ENCODE measurements at places on chromosomes 1 and 21.

DNA sequence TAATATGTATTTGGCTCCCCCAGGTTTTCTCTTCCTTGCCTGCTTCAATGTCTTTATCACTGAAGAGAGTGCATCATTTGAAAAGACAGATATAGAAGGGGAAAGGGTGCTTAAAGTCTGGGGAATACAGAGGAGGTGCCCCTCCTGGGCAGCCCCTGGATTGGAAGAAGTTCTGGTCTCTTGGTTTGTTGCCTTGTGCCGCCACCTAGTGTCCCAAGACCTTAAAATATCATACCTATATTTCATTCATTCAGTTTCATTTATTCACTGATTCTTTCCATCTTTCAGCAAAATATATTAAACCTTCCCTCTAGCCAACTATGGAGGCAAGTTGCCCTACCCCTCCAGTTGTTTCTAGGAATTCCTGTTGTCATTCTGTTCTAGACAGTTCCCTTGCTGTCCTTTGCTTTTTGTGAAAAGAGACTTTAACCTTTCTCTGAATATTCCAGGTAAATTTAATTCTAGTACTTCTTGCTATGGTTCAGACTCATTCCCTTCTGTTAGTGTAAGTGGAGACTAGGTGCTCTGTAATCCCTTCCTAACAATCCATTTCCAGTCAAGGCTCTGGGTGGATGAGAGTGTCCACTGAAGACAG, 56.1 kb downstream of the MEF2D start:
- no peak for DNase-seq

GRCh38 chr1:116825207-116825719, 71.0 kb downstream of the CD2 start:
- DNase-seq: no peak

GRCh38 chr1:83929184-83929583, 69.7 kb downstream of the TTLL7 start:
- DNase-seq: no peak

- DNase-seq: no peak
Observed at GRCh38 chr1:38538834-38539233, 320.7 kb downstream of the RRAGC start.

GRCh38 chr1:55374801-55375616, 159.8 kb upstream of the USP24 start:
- no peak for DNase-seq

DNA sequence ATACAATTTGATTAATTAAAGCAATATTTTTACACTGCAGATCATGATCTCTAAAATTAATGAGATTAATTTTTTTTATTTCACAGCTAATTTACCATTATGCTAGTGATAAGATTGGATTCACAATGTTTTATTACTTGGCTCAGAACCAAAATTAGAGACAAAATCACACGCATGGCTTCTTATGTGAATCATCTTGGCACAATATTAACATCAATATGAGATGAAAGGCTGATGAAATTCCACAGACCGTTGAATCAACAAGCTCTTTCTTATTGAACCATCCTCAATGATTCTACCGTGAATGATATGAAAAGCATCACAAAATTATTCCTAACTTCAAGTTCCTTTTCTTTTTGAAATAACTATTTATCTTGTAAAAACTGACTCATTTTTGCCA, 544.9 kb downstream of the KCNT2 start:
- no peak for DNase-seq

- no peak for DNase-seq
Observed at GRCh38 chr21:37631319-37632117, 264.9 kb downstream of the DYRK1A start.

GRCh38 chr1:159925719-159926078, 392 bp upstream of the TAGLN2 start:
- no peak for DNase-seq

GRCh38 chr1:69269491-69269890, 298.2 kb upstream of the LRRC7 start:
- no peak for DNase-seq

DNA sequence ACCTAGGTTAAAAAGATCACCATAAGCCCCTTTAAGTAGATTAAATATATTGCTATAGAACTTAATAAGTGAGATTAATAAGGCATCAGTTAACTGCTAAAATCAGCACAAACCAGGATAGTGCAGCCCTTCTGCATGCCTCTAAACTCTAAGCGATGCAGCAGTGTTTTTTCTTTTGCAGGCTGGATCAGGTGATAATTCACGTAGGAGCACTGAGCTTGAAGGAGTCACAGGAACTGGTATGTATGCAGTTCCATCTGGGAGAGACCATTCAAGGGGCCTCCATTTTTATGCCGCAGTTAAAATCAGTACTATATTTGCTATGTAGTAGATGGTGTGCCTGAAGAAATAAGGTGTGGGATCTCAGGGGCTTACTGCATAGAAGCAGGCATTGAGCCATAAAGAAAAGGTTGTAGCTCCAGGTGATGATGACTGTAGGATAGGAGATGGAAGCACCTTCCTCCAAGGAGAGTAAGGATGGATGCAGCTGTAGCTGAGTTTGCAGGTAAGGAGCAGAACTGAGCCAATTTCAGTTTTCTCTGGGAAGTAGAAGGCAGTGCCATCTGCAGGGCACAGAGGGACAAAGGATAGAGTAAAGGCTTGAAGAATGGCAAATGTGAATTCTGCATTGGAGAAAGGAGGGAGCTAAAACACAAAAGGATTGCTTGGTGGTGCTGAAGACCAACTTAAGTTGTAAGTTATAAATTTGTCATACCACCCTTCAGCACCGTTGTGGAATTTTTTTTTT, 22.6 kb downstream of the NPL start:
- no peak for DNase-seq

DNA sequence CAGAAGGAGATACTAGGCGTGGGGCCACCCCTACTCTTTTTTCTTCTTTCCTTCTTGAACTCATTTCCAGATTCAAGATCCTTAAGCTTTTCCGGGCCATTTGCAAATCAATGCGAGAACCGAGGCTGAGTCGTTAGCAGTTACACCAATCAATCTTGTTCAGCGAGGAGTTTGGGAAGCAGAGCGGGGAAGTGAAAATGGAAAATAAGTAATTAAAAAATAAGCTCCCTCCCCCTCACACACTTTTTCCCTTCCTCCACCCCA, 1.7 kb upstream of the NEGR1 start:
- no peak for DNase-seq

DNA sequence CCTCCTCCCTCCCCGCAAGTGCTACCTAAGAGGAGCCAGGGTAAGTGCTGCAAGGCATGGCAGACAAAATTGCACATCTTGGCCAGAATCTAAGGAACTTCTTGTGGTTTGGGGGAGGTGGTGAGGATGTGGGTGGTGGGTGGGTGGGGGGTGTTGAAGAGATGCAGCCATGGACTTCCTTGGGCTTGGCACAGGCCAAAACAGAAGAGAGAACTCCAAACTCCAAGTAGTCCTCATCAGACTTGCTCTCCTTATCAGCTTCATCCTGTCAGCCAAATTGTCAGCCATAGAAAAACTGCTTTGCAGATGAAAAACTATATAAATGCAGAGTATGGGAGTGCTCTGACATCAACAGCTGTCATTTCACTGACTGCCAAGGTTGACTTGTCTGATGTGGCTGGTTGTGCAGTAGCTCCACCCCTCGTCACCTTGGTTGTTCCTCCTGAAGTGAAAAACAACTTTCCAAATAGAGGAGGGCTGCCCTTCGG, 7.1 kb downstream of the AMIGO1 start:
- peak; percentile 30 for DNase-seq

DNA sequence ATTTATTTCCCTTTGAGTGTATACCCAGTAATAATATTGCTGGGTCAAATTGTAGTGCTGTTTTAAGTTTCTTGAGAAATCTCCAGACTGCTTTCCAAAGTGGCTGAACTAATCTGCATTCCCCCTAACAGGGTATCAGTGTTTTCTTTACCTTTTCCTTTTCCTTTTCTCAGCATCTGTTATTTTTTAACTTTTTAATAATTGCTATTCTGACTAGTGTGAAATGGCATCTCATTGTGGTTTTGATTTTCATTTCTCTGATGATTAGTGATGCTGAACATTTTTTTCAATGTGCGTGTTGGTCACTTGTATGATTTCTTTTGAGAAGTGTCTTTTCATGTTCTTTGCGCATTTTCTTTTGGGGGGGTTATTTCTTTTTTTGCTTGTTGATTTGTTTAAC, 374.9 kb upstream of the BRINP3 start:
- no peak for DNase-seq

- no peak for DNase-seq
Observed at GRCh38 chr1:18981242-18981641, 24.8 kb upstream of the IFFO2 start.

DNA sequence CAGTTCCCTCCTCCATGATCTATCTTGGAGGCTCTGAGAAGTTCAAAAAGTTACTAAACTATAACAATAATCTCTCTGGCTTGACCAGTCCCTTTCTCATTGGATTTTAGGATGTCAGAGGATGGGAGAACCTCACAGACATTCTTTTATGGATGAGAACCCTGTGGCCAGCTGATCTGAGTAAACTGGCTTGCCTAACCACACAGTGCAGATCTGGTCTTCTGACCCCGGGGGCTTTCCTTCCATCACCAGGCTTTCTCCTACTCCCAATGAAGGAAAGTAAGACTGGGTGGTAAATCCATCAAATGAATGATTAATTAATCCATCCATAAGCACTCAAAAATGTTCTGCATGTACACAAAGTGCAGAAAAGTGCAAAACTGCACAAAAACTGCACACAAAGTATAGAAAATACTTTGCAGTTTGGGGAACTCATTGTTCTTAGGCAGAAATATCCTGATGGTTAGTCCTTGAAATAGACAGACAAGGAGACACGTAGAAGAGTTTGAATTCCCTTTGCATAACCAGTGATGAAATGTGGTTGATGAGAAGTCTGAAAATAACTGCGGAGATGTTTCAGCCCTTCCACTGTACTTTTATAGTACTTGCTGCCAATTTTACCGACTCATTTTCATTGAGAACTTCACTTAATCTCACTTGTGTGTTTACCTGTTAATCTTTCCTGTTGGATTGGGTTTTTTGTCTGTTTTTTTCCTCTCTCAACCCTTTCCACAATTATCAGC, 2.5 kb upstream of the F3 start:
- no peak for DNase-seq

DNA sequence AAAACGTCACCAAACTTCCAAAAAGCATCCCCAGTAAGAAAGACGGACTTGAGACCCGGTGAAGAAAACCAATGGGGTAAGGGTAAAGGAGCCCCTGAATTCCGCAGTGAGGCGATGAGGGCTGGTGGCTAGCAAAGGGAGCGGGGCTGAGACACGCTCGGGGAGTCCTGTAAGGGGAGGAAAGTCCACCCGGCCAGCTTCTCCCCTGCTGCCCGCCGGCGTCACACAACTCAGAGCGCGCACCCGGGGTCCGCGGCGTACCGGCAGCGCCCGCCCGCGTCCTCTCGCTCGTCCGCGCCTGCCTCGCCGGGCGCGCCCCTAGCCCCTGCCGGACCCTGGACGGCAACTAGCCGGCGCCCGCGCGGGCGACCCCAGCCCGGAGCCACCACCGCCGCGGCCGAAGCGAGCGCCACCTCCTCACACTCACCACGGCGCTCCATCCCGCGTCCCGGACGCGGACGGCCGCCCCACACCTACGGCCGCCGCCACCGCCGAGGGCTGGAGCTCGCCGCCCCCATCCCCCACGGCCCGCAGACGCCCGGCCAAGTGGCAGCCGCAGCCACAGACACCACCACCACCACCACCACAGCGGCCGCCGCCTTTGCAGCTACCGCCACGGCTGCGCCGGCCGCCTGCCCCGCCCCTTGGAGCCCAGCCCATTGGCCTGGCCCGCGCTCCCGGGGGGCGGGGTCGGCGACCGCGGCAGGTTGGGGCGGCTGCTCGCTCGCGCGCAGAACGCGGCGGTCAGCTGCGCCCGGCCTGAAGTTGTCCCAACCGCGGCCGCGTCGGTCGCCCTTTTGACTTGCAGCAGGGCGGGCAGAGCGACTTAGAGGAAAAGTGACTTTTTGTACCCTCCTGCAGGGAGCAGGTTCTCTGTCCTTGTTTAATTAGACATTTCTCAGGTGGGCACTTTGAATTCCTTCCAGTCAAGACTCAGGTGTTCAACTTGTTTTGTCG, 10.0 kb upstream of the ARHGAP29 start:
- no peak for DNase-seq

DNA sequence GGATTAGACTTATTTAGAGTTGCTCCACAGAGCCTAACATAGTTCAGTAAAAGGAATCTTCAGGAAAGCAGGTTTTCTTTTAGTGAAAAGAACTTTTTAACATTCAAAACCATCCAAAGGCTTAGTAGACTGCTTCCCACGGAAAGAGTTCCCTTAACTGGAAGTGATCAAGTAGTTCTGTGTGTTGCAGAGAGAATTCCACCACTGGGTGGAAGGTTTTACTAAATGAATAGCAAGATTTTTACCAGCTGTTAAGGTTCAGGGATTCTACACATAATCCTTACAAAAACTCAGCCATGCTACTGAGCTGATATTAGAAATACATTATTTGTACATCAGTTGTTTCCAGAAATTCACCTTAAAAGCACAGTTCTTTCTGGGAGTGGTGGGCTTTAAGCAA, 119.7 kb downstream of the GDAP2 start:
- no peak for DNase-seq

DNA sequence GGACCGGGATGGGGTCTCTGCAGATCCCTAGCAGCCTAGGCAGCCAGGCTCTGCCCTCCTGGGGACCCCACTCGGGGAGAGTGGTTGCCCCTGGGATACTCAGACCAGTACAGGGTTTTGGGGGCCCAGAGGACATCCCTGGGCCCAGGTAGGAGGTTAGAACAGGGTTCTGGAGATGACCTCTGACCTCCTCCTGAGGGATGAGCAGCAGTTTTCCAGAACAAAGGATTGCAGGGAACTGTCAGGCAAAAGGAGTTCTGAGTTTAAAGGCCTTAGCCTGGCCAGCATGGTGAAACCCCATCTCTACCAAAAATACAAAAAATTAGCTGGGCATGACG, 20.4 kb upstream of the VPS13D start:
- no peak for DNase-seq

DNA sequence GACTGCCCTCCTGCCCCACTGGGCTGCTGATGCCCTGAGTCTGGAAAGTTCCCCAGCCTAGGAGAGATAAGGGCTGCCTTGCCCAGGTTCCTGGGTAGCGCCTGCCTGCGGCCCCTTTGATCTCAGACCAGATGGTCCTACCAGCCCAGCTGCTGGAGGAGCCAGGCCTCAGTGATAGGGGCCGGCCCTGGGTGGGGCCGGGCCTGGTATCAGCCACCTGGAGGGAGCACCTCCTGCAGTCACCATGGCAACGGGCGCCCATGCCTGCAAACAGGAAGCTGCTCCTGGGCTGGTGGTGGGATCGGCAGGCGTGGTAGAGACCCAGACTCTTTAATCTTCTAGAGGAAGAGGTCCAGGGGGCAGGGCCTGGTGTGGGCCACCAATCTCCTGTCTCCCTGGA, 119.7 kb upstream of the WNT4 start:
- DNase-seq: no peak

- no peak for DNase-seq
Observed at GRCh38 chr1:153659175-153659534, 652 bp downstream of the SNAPIN start.

- no peak for DNase-seq
Observed at GRCh38 chr1:22637907-22638445, 1.5 kb downstream of the C1QA start.
